ENCODE measurements at places on chromosomes 12 and 14.

DNA sequence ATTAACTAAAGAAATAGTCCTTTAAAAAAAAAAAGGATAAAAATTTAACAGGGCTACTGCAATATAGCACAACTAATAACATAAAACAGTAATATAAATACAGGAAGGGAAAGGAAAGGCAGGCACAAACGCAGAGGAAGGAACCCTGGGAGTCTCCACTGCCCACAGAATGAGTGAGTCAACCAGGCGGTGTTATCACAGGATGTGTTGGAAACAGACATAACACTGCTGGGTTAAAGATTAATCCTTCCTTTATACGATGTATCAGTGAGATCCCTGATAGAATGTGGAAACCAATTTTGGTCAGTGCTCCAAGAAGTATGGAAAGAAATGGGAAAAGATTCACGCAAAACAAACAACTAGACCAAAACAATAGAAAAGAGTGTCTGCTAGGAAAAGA is 47.9 kb downstream of the FGD6 start:
- DNase-seq: no peak

DNA sequence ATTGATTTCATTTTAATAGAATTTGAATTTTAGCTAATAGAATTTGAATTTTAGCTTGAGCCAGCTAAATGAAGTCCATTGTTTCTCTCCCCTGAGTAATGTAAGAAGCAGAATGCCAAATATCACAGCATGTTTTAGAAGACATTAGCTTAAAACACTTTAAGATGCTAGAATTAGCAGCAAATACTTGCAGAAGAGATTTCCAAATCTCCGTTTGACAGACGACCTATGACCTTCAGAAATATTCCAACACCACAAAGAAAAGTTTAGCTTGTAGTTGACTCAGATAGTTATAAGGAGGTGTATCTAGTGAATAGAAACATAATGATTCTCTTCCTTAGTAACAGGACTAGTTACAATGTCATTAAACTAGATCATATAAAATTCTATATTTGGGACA is 51.7 kb upstream of the MYF6 start:
- DNase-seq: no peak

DNA sequence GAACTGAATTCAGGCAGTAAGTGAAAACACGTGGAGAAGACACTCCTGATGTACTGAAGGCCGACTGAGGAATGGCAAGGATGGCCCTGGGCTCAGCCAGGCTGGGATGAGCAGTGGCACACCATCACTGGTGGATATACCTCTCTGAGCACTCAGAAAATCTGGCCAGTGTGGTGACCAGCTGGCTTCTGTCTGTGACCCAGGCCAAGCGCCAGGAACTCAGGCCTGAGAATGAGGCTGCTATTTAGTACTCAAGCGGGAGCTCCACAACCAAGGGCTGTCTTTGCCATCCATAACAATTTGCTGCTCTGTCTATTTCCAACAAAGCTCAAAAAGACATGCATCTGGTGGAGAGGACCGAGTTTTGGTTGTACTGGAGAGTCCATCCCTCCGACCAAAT is 586.3 kb downstream of the BCL11B start:
- no peak for DNase-seq

DNA sequence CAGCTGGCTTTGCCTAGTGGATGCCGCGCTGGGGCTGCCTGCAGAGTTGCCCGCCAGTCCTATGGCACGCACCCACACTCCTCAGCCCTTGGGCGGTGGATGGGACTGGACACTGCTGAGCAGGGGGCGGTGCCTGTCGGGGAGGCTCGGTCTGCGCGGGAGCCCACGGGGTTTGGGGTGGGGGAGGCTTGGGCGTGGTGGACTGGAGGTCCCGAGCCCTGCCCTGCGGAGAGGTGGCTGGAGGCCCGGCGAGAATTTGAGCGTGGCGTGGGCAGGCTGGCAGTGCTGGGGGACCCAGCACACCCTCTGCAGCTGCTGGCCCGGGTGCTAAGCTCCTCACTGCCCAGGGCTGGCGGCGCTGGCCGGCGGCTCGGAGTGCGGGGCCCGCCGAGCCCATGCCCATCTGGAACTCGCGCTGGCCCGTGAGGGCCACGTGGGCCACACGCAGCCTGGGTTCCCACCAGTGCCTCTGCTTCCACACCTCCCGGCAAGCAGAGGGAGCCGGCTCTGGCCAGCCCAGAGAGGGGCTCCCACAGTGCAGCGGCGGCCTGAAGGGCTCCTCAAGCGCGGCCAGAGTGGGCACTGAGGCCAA is 68.1 kb downstream of the ETNK1 start:
- no peak for DNase-seq

DNA sequence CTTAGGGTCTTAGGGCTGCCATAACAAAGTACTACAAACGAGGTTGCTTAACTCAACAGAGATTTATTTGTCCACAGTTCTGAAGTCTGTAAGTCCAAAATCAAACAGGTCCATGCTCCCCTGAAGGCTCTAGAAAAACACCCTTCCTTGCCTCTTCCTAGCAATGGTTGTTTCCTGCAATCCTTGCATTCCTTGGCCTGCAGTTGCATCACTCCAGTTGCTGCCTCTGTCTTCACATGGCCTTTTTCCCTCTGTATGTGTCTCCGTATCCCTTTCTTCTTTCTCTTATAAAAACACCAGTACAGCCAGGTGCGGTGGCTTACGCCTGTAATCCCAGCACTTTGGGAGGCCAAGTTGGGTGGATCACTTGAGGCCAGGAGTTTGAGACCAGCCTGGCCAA is 17.4 kb downstream of the KCNMB4 start:
- no peak for DNase-seq

GRCh38 chr14:30005114-30005808 is 77.6 kb upstream of the PRKD1 start:
- DNase-seq: no peak

DNA sequence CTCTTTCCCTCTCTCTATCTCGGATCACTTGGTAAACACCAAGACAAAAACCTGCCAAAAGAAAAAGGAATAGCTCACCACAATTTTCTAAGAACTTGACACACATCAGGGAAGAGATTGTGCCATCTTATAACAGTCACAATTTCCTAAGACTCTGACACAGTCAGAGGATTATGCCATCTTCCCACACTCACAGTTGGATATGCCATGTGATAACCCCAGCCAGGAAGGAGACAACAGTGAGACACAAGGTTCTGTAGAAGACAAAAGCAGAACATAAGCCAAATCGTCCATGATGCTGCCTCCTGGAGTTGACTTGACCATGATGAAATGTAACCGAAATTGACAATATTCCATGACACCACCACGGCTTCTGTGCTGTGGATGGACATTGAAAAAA is 2.8 kb upstream of the CLEC9A start:
- DNase-seq: no peak

DNA sequence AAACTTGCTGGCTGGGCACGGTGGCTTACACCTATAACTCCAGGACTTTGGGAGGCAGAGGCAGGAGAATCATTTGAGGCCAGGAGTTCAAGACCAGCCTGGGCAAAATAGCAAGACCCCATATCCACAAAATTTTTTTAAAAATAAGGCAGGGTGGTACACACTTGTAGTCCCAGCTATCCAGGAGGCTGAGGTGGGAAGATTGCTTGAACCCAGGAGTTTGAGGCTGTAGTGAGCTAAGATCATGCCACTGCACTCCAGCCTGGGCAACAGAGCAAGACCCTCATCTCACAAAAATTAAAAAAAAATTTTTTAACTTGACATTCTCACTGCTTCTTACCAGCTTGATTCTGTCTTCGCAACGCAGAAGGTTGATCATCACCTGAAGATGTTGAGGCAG is 39.5 kb downstream of the SSH1 start:
- DNase-seq: no peak

- DNase-seq: no peak
These were observed 2.7 kb downstream of the TCTN1 start for GRCh38 chr12:110616471-110617115.

GRCh38 chr12:25743679-25744215 is 190.7 kb upstream of the LMNTD1 start:
- DNase-seq: no peak

DNA sequence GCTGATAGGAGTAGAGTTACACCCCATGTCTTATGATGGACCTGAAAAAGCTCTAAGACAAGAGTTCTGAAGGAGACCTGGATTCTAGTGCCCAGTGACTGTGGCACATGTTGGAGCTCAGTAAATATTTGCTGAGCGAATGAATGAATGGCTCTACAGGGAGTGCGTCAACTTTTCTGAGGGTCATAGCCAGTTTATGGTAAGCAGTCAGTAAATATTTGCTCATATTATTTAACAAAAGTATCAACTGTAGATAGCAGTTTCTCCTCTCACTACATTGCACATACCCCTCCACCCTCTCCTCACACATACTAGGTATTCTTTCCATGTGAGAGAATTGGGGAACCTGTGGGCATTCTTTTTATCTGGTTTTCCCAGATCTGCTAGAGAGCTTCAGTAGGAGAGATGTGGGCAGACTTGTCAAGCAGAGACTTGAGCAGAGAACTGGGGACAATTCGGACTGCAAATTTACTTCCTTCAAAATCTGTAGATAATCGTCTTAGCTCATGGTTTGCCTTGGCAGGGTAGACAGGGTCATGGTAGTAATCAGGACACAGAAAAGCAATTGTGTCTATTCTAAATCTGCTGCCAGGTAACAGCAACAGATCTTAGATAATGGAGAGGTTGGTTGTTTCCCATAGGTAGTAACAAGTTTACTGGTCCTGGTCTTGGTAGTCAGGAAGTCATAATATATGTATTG is 5.7 kb downstream of the SLC4A8 start:
- no peak for DNase-seq

GRCh38 chr14:26859483-26859882 is 261.6 kb upstream of the NOVA1 start:
- DNase-seq: no peak

DNA sequence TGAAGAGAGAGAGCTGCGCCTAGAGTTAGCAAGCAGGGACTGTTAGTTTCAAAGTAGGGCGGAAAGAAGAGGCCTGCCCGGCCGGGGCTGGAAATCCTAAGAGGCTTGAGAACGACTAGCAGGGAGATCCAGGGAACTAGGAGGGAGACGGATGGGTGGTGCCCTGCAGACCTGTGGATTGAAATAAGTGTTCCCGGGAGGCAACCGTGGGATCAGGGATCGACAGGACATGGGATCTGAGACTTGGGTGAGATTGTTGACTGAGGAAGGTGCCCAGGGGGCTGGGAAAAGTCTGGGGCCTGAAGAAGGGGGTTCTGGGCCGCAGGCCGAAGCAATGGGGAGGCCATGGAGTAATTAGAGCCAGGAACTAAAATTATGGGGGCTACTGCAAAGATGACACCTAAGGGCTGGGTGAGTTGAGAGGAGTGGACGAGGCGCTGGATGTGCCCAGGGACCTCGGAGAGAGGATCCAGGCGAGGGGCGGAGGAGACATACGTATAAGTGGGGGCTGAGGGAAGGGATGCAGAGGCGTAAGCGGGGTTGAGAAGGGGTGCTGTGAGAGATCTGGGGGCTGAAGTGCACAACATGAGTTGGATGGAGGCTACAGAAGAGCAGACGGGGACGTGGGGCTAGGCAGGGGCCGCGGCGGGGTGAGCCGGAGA is 635 bp downstream of the LTA4H start:
- DNase-seq: no peak

DNA sequence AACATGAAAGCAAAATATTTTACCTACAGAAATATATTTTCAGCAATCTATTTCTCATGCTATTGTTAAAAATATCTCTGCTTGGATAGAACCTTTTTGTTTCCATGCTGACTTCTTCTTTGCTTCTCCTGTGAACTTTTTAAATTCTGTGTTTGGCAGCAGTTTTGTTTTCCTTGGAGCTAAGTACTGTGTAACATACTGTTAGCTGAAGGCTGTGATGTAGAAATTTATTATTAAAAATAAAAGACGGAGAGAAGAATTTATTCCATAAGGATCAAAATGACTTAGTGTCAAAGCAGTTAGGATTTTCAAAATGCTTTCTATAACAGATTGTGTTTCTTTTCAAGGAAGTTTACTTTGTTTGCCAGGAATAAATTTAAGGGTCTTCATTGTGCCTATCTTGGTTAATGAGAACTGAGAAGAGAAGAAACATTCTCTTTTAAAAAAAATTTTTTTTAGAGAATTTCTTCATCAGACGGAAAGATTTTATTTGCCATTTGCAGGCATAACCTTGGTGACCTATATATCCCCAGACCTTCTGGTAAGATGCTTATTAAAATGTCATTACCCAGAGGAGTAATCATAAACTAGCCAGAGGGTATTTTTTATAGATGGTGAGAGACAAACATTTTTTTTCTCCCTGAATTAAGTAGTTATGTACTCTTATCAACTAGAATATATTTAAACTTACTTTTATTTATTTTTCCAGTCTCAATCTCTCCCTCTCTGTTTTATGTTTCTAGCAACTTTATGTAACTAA is 147.1 kb upstream of the SLCO1C1 start:
- no peak for DNase-seq

- no peak for DNase-seq
These were observed 100.0 kb upstream of the SFSWAP start for GRCh38 chr12:131610891-131611290.

GRCh38 chr12:125330645-125331341 is 265.6 kb downstream of the AACS start:
- no peak for DNase-seq

GRCh38 chr12:99111600-99111999 is 466.5 kb downstream of the APAF1 start:
- DNase-seq: no peak

DNA sequence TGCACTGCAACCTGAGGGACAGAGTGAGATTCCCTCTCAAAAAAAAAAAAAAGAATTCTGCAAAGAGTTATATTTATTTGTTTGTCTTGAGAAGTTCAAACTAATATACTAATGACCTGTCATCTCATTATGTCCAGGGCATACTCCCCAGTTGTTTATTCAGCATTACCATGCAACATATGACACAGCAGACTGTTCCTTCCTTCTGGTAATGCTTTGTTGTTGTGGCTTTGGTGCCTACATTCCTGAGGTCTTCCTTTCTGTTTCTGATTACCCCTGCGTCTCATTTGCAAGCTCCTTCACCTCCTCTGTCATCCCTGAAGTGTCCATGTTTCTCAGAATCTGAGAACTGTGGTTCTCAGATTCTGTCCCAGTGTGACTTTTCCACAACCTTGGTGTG is 55.3 kb downstream of the DERA start:
- no peak for DNase-seq

DNA sequence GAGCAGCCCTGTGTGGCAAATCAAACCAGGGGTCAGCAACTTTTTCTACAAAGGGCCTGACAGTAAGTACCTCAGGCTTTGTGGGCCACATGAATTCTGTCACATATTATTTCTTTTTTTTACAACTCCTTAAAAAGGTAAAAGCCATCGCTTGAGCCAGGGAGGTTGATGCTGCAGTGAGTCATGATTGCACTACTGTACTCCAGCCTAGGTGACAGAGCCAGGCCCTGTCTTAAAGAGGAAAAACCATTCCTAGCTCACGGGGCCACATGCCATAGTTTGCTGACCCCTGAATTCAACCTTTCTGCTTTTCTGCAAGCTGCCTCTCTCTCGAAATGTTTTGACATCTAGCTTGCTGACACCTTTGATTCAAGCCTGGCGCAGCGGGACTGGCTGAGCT is 55.1 kb upstream of the CORO1C start:
- DNase-seq: no peak

GRCh38 chr14:104144911-104145825 is 6.8 kb downstream of the KIF26A start:
- DNase-seq: no peak

DNA sequence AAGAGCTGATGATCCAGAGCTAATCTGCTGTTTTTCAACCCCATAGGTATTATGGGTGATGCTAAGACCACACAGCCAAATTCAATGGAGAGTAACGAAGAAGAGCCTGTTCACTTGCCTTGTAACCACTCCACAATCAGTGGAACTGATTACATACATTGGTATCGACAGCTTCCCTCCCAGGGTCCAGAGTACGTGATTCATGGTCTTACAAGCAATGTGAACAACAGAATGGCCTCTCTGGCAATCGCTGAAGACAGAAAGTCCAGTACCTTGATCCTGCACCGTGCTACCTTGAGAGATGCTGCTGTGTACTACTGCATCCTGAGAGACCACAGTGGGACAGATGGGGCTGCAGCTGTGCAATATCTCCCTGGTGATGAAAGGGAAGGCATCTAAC is 386.0 kb downstream of the DAD1 start:
- no peak for DNase-seq

Data from stimulated activated CD8-positive, alpha-beta memory T cell treated with anti-CD3 and anti-CD28 coated beads, Interleukin-15, amount 100 ng/mL, for 4 hours (primary cell).